Activated CD4-positive, alpha-beta T cell treated with anti-CD3 and anti-CD28 coated beads for 48 hours (primary cell): ENCODE measurements at places on chromosomes 1 and 21.

GRCh38 chr1:209106237-209106741 is 477.2 kb upstream of the CAMK1G start:
- DNase-seq: no peak

- no peak for DNase-seq
These were observed 162.4 kb downstream of the KIF26B start for GRCh38 chr1:245317217-245317616.

DNA sequence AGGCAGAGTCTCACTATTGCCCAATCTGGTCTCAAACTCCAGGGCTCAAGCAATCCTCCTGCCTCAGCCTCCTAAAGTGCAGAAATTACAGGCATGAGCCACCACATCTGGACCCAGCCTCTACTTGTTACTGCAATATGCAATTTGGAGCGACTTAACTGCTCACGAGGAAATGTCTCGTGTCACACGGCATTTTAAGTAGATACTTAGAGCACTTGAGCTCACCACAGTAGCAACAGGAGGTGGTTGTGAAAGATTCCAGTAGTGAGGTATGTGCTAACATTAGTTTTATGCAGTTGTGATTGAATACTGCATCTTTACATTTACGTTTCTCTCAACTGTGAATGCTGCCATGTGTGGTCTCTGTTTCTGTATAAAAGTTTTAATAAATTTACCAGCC is 5.8 kb upstream of the NDUFV3 start:
- no peak for DNase-seq

GRCh38 chr1:221809091-221810029 is 67.5 kb upstream of the DUSP10 start:
- no peak for DNase-seq

DNA sequence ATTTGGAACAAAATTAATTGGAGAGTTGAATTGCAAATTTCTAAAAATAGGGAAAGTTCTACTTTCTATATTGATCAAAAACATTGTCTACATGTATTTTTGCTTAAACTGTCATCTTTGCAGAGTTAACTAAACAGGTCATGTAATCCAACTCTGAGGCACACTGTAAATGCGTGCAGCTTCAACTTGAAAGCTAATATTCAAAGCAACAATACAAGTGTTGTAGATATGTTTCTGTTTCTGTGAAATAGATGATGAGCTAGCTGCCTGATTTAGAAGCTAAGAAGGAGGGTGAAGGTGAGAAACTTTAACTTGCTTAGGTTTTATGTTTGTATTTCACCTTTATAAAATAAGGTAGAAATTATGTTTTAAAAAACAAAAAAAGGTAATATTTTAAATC is 77.2 kb downstream of the IVNS1ABP start:
- DNase-seq: no peak

GRCh38 chr1:1962752-1963151 is 40.8 kb downstream of the CFAP74 start:
- DNase-seq: no peak

DNA sequence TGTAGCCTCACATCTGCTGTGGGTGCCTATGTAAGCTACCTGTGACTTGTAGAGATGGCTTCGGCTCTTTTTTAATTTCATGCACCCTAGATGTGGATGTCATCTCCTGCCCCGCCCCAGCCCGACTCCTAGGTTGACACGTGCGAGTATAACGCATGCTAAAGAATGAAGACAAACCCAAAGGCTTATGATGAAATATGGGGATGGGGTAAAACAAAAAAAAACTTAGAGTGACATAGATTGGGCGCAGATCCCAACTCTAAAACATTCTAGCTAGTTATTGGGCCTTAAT is 613 bp upstream of the ERO1B start:
- DNase-seq: peak; percentile 60

DNA sequence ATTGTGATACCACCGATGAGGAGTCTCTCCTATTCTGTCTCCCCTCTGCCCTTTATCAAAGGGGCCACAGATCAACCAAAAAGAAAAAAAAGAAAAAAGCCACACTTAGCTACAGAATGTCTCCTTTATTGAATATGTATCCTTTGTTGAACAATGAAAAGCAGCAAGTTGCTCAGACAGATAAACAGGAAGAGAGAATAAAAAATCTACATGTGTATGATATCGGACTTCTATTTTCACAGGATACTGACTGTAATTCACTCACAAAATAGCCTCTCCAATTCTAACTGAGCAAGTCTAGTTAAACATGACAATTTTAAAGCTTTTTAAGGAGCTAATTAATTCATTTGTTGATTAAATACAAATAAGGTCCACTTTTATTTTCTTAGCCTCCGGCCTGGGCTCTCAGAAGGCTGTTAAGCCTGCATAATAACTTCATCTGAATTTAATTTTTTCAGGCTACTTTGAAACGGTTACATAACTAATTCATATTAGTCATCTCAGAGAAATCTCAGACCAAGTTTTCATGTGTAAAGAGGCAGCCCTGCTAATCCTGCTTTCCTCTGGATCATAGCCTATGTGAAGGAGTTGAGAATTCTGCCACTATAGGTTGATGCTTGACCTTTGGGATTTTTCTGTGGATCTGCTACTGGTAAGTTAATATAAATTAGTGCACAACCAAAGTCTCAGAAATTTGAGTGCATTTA is 304.1 kb upstream of the NR5A2 start:
- no peak for DNase-seq

DNA sequence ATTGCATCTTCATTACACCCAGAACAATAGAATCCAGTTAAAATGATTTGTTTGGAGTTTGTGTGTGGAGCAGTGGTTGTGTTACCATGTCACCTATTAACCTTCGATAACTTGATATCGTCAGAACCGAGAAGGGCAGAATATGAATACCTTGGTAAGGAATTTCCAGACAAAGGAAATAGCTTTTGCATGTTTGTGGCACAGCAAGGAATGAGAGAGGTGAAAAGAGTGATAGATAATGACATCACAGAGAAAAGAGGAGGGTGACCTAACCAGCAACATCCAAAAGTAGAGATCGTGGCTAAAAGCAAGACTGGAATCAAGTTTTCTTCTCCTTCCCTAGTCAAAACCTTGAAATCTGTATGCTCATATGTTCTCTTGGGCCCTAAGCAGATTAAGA is 244.6 kb upstream of the NEGR1 start:
- no peak for DNase-seq

DNA sequence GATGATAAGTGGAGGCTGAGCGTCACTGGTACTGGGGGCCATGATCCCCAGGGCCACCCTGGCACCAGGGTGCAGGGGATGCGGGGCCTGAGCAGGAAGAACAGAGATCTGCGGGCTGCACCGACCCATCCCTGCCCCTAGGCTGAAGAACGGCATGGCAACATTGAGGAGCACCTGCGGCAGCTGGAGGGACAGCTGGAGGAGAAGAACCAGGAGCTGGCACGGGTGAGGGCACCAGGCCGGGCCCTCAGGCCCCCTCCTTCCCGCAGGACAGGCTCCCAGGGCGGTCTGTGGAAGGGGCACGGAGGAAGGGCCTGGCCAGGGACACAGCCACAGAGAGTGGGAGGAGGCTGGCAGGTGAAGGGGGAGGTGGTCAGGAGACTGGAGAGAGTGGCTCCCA is 21.8 kb downstream of the PPFIA4 start:
- DNase-seq: no peak

DNA sequence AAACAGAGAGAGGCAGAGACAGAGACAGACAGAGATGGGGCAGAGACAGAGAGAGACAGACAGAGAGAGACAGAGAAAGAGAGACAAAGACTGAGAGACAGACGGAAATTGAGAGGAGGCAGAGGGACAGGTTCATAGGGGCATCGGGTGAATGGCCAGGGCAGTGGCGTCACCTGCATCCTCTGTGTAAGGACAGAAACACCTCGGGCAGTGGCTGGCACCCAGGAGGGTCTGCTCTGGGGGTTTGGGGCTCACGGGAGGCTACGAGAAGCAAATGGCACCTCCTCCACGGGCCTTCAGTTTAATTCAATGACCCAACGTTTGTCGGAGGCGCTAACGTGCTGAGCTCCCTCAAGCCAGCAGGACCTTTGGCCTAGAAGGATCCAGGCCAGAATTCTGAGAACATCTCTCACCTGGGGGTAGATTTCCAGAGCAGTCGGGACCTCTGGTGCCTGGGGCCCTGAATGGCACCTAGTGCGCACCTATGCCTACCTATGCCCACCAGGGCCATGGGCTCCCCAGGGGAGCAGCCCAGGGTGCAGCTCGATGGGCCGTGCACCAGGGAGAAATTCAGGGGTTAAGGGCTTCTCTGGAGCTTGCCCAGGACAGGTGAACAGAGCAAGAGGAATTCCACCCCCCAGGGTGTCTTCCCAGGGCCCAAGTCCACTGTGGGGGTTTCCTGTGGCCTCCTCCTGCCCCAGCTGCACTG is 20.6 kb upstream of the PTTG1IP start:
- no peak for DNase-seq
